ENCODE measurements at places on chromosomes 6 and 20.

DNA sequence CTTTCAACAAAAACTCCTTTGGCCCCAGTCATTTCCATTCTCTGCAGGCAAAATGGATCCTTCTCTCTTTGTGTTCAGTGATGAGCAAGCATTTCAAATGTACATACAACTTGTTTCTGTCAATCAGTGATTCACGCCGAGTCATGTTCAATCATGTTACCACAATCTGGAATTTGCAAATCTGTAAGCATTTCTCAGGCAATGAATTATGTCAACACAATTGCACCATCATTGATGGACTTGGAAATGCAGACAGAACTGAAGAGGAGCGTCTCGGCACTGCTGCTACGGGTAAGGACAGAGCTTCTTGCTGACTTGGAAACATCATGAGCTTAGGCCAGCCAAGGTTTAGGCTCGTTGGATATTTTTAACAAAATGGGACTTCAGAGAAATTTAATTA lies 132.8 kb upstream of the AGPAT4 start:
- peak; percentile 92 for DNase-seq

DNA sequence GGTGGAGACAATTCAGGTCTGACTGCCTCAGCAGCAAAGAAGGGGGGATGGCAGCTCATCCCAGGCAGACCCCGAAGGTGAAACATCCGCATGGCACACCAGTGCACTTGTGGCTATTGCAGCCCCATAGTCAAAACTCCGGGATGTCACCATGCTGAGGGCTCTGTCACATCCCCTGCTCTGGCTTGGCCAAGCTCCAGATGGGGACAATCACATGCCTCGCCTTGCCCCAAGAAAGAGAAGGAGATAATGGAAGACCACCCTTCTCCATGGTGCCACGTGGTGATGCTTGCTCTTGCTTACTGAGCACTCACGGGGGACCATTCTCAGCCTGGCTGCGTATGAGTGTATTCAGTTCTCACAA lies 60.2 kb downstream of the RBM38 start:
- no peak for DNase-seq

- DNase-seq: peak; percentile 88
These were observed 50.9 kb upstream of the EZR start for GRCh38 chr6:158869826-158870648.

GRCh38 chr6:134166511-134167261 lies 114.3 kb upstream of the SLC2A12 start:
- peak; percentile 16 for DNase-seq

GRCh38 chr6:164075981-164076615 lies 661.6 kb downstream of the QKI start:
- DNase-seq: no peak

- DNase-seq: peak; percentile 64
These were observed 107.2 kb upstream of the FOXA2 start for GRCh38 chr20:22691369-22692118.

DNA sequence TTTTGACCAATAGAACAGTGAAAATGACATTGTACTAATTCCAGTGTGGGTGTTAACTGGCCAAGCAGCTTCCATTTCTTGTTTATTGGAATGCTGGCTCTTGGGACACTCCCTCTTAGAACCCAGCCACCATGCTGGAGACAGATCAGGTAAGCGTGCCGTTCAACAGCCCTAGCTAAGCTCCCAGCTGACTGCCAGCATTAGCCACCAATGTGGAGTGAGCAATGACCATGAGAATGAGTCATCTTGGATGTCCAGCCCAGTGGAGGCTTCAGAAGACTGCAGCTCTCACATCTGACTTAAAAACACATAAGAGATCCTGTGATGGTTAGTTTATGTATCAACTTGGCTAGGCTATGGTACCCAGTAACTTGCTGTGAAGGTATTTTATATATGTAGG lies 3.0 kb upstream of the LINC00237 start:
- DNase-seq: no peak

- no peak for DNase-seq
These were observed 162.9 kb downstream of the JARID2 start for GRCh38 chr6:15408758-15409157.

DNA sequence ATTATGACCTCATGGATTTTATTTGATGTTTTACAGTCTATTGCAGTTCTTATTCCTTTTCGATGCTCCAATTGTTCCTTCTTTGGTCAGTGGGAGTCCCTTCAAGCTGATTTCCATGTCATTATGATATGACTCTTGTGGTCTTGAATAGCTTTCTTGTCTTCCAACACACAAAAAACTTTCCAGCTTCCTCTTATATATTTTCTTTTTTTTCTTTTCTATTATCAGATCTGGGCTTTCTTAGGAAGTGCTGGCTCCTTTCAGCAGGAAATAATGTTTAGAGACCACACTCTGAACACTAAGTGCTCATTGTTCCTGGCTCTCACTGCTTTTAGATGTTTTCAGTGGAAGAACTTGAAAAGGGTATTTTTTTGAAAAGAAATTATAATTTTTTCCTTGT lies 3.1 kb upstream of the SLC17A1 start:
- no peak for DNase-seq

DNA sequence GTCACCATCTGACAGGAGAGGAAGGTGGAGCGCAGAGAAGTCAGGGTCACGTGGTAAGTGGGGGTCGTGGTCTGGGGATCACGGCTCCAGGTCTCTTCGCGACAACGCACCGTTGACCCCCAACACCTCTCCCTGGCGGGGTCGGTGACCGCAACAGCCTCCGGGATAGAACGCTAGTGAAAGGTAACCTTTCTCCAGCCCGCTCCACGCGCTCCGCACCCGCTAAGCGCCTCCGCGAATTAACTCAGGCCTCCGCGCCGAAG lies 600 bp upstream of the SYNJ2 start:
- no peak for DNase-seq

DNA sequence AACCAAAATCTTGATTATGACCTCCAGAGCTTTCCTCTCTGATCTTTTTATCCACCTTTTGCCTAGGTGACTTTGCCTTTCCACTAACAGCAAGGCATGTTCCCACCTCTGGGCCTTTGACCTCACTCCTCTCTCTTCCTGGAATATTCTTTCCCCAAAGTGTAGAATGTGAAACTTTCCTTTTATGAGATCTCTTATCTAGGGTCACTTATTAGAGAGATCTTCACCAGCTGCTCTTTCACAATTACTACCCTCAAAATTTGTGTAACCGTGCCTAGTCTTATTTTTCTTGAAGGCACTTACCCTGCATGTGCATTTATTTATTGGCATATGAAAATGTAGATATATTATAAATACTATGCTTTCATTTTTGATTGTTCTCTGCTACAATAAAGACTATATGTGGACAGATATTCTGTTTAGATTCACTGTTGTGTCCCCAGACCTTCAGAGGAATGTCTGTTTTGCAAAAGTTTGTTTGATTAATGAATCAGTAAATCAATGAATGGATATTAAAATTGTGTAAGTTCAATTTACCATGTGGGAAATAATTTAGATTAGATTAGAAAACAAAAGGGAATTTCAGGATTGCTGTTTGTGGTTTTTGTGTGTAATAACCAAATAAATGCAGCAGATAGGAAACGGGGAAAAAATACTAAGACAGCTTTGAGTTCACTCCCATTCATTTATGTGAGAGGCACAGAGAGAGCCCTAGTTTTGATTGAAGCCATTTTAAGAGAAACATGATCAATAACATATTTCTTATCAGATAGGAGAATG lies 207.0 kb downstream of the ADGB start:
- DNase-seq: no peak

DNA sequence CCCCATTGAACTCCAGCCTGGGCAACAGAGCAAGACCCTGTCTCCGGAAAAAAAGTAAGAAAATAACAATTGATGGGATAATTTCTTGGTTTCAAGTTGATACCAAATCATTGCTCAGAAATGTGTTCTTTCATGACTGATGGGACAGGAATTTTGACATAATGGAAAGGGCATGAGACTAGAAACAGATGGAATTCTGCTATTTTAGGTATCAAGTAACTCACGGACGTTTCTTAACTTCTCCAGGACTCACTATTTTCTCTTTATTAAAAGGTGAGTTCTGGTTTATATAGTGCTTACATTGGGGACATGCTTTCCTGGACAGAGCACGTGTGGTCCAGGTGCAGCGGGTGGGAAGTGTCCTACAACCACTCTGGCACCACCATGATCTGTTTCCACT lies 6.0 kb upstream of the DSP start:
- DNase-seq: peak; percentile 76

- DNase-seq: no peak
These were observed 178.9 kb downstream of the UST start for GRCh38 chr6:148925701-148926100.

- no peak for DNase-seq
These were observed 611.9 kb upstream of the MAP3K7 start for GRCh38 chr6:91198588-91199255.

GRCh38 chr20:34615477-34615876 lies 57.0 kb downstream of the MAP1LC3A start:
- DNase-seq: no peak

- DNase-seq: no peak
These were observed 547.6 kb downstream of the TBC1D32 start for GRCh38 chr6:120786682-120787081.

DNA sequence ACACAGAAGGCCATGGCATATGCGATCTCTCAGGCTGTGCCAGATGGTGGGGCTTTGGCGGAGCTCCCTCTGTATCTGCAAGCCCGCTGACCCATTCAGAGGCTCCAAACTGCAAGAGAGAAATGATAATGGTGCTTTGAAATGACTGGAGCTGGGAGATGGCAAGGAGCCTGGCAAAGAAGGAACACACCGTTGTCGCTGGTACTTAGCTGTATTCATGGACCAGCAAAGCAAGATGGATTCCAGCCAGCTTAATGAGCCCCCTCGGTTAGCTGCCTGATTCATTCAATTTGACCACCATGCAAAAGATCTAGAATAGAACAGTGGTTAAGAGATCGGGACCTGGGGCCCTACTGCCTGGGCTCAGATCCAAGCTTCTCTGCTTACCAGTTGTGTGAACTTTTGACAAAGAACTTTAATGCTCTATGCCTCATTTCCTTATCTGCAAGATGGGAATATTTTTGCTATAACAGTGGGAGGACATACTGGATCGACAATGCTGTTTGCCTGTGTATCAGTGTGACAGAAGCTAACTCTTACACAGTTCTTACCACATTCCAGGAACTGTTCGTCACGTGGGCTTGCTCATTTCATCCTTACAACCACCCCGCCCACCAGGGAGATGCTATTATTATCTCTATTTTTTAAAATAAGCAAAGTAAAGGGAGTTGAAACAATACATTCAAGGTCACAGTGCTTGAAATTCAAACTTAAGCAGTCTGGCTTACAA lies 317.8 kb upstream of the SULF2 start:
- peak; percentile 13 for DNase-seq

DNA sequence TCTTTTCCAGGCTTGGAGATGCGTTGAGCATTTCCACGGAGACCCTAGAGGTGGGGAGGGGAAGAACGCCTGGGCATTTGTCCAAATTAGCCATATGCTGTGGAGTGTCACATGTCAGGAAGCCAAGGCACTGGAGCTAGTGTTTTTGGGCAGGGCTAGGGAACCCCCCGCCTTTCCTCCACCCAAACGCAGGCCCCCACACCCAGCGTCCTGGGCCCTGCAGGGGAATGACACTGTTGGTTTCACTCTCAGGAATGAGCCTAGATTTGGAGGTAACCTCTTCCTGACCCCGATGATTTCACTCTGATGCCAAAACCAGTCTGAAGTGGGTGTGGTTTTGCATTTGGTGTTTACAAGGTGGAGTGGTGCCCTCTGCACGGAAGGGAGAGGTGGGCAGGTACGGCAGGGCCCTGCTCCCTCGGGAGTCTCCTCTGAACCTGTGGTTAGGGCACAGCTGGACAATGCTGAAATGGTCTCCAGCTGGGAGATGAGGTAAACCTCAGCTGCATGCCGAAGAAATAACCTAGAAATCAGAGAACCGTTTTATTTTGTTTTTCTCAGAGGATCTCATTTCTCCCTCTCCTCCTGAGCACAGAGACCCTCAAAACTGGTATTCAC lies 29.5 kb downstream of the MTHFD1L start:
- peak; percentile 45 for DNase-seq

- DNase-seq: no peak
These were observed 159.5 kb downstream of the DLL1 start for GRCh38 chr6:170131351-170131750.

DNA sequence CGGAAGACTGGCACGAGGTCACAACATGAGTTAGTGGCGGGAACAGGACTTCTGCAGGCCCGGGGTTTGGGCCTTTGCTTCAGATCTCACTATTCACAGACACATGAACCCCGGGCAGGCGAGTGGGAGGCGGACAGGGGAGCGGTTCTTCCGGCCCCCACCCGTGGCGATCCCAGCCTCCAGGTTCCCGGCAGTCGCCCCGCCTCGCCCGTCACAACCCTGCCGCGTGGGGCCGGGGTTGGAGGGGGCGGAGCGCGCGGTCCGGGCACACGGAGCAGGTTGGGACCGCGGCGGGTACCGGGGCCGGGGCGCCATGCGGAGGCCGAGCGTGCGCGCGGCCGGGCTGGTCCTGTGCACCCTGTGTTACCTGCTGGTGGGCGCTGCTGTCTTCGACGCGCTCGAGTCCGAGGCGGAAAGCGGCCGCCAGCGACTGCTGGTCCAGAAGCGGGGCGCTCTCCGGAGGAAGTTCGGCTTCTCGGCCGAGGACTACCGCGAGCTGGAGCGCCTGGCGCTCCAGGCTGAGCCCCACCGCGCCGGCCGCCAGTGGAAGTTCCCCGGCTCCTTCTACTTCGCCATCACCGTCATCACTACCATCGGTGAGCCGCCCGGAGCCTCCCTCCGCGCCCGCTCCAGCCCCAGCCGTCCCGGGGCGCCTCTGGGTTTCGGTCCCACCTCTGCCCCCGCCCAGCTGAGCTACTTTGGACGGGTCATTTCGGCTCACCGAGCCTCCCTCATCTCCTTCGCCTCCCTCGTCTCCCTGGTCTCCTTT lies at the start of gene KCNK15:
TSS of gene KCNK15 (plus strand) at position 268 of the 769 bp plus-strand sequence. CDS start at position 314, 46 bp downstream.
- DNase-seq: no peak

DNA sequence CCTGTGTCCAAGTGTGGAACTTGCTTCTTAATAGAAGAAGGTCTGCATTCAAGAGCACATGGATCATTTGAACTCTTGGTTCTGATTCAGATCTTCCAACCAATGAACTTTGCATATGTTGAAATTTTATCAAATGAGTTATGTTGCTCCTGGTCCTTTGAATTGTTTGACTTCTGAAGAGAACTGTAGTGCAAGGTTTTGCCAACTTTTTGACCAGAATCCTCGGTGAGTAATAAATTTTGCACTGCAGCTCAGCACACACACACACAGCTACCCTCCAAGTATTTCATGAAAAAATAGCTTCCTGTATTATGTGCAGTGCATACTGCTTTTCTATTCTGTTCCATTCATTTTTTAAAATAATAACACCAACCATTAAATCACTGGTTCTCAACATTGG lies 67.5 kb downstream of the BFSP1 start:
- no peak for DNase-seq

GRCh38 chr6:19465256-19465655 lies 371.9 kb upstream of the ID4 start:
- DNase-seq: no peak

DNA sequence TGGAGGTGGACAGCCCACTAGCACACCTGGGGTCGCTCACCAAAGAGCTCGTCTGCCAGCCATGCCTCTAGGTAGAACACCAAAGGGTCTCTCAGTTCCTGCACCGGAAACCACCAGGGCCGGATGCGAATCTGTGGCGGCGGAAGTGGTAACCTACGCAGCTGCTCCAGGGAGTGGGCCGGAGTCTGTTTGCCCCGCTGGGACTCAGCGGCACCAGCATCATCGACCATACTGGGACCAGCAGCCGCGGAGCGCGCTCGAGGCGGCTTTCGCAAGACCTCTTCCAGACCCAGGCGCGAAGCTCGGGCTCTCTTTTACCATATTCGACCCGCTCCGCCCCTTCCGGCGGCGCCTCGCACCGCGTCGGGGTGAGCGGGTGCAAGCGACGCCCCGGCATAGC lies at the start of gene OOEP:
TSS of gene OOEP (minus strand) at position 335 of the 400 bp plus-strand sequence. CDS start at position 230, 105 bp downstream.
- no peak for DNase-seq

- no peak for DNase-seq
These were observed 206.5 kb upstream of the PDE10A start for GRCh38 chr6:165869526-165869925.

- DNase-seq: peak; percentile 96
These were observed 103.3 kb downstream of the IBTK start for GRCh38 chr6:82144007-82144851.
